ENCODE measurements at places on chromosomes 6 and 20.

DNA sequence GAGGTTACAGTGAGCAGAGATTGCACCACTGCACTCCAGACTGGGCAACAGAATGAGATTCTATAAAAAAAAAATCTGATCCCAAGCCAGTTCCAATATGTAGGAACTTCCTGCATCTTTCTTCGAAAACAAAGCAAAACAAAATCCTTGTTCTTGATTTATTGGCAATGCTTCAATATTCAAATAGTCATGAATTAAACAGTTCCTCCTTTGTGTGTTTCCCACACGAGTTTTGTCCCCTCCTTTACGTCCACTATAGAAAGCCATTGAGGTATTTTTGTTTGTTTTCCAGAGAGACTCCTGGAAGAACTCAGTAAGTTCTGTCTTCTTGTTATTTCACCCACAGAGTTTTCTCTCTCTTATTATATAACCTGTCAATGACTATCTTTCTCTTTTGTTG, 7.6 kb downstream of the BTN1A1 start:
- DNase-seq = no peak

DNA sequence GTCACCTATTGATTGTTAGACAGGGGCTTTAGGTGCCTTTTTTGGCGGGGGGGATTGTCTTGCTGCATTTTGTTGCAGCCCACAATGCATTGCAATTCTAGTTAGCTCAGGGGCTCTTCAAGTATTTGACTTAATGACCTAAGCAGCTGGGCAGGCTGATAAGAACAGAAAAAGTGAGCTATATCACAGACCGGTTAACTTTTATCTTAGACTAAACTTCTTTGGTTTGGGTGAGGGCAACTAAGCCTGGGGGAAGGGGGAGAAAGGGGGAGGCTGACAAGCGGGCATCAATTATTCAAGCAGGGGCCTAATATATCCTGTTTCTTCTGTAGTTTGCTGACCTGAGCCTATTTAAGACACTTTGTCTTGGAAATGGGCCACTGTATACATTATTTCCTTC, 66.0 kb upstream of the GPR6 start:
- no peak for DNase-seq

GRCh38 chr20:47849006-47849405, 63.7 kb upstream of the SULF2 start:
- no peak for DNase-seq

DNA sequence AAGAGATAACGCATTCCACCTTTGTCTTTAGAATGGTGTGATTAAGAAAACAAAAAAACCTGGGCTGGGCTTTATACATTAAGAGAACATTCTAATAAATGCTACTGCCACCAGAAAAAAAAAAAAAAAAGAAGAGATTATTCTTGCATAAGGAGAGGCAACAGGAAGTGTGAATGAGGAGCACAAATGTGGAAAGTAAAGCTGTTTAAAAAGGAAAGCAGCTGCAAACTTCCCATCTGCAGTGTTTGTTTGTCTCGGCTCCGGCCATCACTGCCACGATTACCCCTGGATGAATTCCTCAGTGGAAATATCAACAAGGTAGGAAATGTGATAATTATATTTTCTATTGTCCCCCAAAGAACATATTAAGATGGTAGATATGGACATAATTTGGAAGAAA, 223.9 kb downstream of the PHF3 start:
- DNase-seq = no peak

DNA sequence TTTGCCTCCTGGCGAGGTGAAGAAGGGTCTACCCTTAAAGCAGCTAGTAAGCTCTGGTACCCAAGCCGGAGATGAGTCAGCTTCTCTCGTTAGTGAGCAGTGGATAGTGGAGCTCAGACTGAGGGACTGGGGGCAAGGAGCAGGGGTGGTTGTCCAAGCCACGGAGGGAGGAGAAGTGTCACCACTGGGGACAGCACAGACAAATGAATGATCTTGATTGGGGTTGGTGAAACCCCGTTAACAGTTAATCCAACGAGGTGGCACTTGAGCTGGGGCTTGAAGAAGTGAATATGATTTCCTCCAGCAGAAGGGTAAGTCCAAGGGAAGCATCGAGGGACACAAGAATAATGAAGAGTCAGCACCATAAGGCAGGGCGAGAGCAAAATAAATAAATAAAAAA, 43.0 kb downstream of the JARID2 start:
- no peak for DNase-seq

DNA sequence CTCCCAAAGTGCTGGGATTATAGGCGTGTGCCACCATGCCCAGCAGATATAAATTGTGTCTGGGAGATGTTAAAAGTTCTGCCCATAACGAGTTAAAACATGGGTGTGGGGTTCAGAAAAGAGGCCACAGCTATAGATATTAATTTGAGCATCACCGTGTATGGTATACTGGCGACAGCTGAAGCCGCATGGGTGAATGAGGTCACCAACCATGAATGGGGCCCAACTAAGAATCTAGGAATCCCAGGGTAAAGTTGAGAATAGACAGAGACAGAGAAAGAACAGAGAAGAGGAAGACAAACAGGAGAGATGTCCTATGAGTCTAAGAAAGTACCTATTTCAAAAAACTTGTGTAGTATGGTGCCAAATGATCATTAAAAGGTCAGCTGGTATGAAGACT, 50.9 kb downstream of the ILRUN start:
- DNase-seq = no peak

DNA sequence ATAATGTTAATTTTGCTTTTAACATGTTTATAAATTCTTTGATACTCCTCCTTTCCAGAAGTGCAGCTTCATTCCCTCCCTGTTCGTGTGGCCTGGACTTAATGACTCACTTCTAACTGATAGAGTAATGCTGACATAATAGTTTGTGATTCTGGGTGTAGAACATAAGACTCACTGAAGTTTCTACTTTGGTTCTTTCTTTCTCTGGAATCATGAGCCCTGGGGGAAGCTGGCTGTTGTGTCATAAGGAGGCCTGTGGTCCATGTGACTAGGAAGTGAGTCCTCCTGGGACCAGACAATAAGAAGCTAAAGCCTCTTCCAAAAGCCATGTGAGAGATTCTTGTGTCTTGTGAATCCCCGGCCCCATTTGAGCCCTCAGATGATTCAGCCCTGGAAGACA, 30.5 kb upstream of the HLA-G start:
- DNase-seq = no peak

DNA sequence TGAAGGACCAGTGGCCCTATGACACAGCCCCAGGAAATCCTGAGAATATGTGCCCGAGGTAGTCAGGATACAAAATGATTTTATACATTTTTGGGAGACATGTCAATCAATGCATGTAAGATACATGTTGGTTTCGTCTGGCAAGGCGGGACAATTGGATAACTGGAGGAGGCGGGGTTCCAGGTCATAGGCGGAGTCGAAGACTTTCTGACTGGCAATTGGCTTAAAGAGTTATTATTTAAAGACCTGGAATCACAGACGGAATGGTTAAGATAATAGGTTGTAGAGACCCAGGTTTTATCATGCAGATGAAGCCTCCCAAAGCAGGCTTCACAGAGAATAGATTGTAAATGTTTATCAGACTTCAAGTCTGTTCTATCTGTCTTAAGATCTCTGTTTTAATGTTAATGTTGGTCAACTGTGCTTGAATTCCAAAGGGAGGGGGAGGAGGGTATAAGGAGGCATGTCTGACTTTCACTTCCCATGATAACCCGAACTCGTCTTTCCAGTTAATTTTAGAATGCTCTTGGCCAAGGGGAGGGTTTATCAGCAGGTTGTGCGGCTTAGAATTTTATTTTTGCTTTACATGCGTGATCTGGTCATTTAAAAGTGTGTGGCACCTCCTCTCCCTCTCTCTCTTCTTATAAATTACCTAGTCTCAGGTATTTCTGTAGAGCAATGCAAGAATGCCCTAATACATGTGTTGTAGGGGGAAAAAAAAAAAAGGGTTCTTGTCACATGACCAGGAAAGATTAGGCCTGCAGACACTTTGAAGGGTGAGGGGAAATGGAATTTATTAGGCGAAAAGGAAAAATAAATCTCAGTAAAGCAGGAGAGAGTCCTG, 230.7 kb downstream of the NFATC2 start:
- DNase-seq = no peak
